Osteoblast (primary cell): ENCODE measurements at places on chromosomes 3 and 15. TPM values are rescaled to one million over a fixed set of nuclear protein-coding genes. Genes with fewer than 3 reads are reported as not detected.

Gene ADCY5
- 0.59 and 0.72 TPM in 2 replicates for total RNA-seq

Gene PTX3
- total RNA-seq: 537 and 689 TPM in 2 replicates

Gene CPNE9
- not detected in 2 replicates for total RNA-seq

Gene TGM4
- not detected in 2 replicates for total RNA-seq

Gene SNX33
- total RNA-seq: 38.0 and 39.8 TPM in 2 replicates

Gene SYNM
- 4.0 and 4.4 TPM in 2 replicates for total RNA-seq

Gene LRTM1
- total RNA-seq: not detected in 2 replicates

Gene ASB14
- not detected in 2 replicates for total RNA-seq

Gene NEK11
- 14.5 and 20.9 TPM in 2 replicates for total RNA-seq

Gene GOLGA8Q
- total RNA-seq: 0.36 and 2.4 TPM in 2 replicates

Gene KBTBD13
- total RNA-seq: not detected in 2 replicates

Gene HESX1
- total RNA-seq: 0.29 and 0.72 TPM in 2 replicates

Gene NRG4
- total RNA-seq: not detected in 2 replicates

Gene GOLGA6L10
- total RNA-seq: 1.4 and 1.5 TPM in 2 replicates

Gene FILIP1L
- total RNA-seq: 5.8 and 5.9 TPM in 2 replicates

Gene RAB6B
- 0.59 and 0.72 TPM in 2 replicates for total RNA-seq

Gene OR5K2
- total RNA-seq: not detected in 2 replicates

Gene CAPN3
- total RNA-seq: 1.1 and 3.2 TPM in 2 replicates

Gene SLC9C1
- not detected in 2 replicates for total RNA-seq

Gene ATP2B2
- total RNA-seq: not detected in 2 replicates

Gene NR2F2
- 13.0 and 14.5 TPM in 2 replicates for total RNA-seq

Gene MUC4
- total RNA-seq: not detected in 2 replicates

Gene VGLL3
- total RNA-seq: 198 and 242 TPM in 2 replicates

Gene ERICH6
- total RNA-seq: under 0.01 and 0.29 TPM in 2 replicates

Gene TTLL13
- total RNA-seq: under 0.01 TPM in 2 replicates

Gene LMLN
- 13.0 and 16.3 TPM in 2 replicates for total RNA-seq

Gene GHRL
- under 0.01 TPM in 1 of 2 replicates, not detected in the other for total RNA-seq

Gene MESP2
- 0.72 and 1.5 TPM in 2 replicates for total RNA-seq

Gene RBM5
- 148 and 150 TPM in 2 replicates for total RNA-seq

Gene GRM2
- under 0.01 TPM in 1 of 2 replicates, not detected in the other for total RNA-seq

Gene MUSTN1
- 1.4 TPM in 1 of 2 replicates, not detected in the other for total RNA-seq

Gene ACKR2
- under 0.01 TPM in 1 of 2 replicates, not detected in the other for total RNA-seq

Gene SLC49A4
- total RNA-seq: 41.8 and 43.4 TPM in 2 replicates

Gene SQOR
- total RNA-seq: 122 and 134 TPM in 2 replicates

Gene OCA2
- total RNA-seq: not detected in 2 replicates

Gene THOC7
- total RNA-seq: 34.8 and 42.3 TPM in 2 replicates

Gene ANKDD1A
- total RNA-seq: 3.8 and 6.2 TPM in 2 replicates

Gene MINDY4B
- total RNA-seq: not detected in 2 replicates

Gene STRIT1
- total RNA-seq: not detected in 2 replicates

Gene CISH
- total RNA-seq: 1.1 and 1.2 TPM in 2 replicates

Gene PTH1R
- total RNA-seq: 0.29 and 0.36 TPM in 2 replicates

Gene GPR160
- 0.29 TPM in 1 of 2 replicates, not detected in the other for total RNA-seq

Gene RAD54L2
- 22.7 and 23.2 TPM in 2 replicates for total RNA-seq
